ENCODE measurements at places on chromosomes 4 and X.

- no peak for DNase-seq
These were observed 58.3 kb upstream of the PRKX start for GRCh38 chrX:3771766-3772165.

GRCh38 chr4:77815636-77816035, 3.5 kb downstream of the CNOT6L start:
- DNase-seq: no peak

- no peak for DNase-seq
These were observed 417.7 kb upstream of the GALNT7 start for GRCh38 chr4:172750910-172751309.

- no peak for DNase-seq
These were observed 177.1 kb upstream of the TET2 start for GRCh38 chr4:104969394-104970082.

- DNase-seq: no peak
These were observed 289.4 kb downstream of the TRAM1L1 start for GRCh38 chr4:116796022-116796421.

- DNase-seq: no peak
These were observed 215.4 kb downstream of the IL1RAPL1 start for GRCh38 chrX:28802625-28803024.

Data from GM12892 (cell line).